ENCODE measurements at places on chromosomes 12 and 14.
A peak's percentile ranks its signal among the peaks of the same experiment; 100 is the strongest.

GRCh38 chr14:101362529-101363260 lies 198.6 kb upstream of the DIO3 start:
- no peak for DNase-seq

DNA sequence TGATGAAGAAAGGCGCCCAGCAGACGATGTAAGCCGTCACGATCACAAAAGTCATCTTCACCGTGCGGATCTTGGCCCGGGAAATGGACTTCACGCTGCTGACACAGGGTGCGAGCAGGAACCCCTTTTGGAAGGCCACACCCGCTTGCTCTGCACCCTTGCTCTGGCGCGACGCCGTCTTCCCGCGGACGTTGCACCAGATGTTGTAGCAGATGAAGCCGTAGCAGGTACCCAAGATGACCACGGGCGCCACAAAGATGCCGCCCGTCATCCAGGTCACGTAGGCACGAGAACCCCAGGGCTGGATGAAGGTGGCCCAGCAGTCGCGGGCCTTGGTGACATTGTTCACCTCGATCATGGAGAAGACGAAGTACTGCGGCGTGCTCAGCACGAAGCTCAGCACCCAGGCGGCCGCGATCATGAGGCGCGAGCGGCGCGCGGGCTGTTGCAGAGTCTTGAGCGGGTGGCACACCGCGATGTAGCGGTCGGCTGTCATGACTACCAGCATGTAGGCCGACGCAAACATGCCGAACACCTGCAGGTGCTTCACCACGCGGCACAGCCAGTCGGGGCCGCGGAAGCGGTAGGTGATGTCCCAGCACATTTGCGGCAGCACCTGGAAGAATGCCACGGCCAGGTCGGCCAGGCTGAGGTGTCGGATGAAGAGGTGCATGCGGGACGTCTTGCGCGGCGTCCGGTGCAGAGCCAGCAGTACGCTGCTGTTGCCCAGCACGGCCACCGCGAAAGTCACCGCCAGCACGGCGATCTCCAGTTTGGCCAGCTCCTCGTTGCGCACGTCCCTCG lies 890 bp downstream of the AVPR1A start:
- no peak for DNase-seq

DNA sequence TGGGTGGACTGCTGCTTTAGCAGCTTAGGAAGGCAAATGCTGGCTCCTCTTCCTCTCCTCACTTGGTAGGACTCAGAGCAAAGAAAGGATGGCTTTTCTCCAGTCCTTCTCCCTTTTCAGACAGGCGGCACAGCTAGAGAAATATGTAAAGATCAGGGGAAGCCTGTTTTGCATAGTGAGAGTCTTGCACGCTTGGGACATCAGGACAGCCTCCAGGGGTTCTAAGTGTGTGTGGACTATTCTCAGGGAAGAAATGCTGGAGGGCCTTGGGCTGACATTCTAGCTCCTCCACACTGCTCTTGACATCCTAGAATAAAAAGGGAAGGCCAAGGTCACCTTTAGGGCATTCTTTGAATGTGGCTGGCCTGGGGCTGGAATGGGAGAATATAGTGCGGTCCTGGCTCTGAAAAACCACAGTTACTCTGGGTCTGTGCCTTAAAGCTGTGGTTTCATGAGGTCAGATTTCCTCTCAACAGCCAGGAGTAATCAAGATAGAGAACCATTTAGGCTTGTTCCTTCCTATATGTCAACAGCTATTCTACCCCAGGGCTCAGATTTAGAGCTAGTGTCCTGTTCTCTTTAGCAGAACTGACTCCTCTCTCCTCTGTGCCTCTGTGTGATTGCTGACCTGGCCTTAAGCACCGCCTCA lies 24.3 kb downstream of the CMA1 start:
- no peak for DNase-seq

- DNase-seq: no peak
These were observed 9.0 kb downstream of the GALNT6 start for GRCh38 chr12:51382173-51382572.

DNA sequence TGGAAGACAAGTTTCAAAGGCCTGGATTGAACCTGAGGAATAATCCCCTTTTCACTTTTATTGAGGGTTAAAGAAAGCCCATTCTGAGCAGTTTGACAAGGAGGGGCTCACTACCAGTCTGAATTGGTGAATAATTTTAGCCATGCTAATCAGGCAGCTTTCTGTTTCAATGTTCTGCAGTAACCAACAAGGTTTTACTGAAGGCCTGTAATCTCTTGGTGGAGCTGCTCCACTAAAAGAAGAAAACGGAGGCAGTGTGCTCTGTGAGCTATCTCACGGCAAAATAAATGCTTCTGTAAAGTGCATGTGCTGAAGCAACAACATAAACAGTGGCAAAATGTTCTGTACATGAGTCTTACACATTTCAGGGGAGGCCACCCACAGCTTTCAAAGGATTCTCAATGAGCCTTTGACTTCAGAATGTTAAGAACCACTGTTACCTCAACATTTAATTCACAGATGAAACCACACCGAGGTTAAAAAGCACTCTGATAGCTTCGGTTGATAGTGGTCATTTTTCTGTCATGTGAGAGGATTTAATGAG lies 111.2 kb downstream of the LRIG3 start:
- DNase-seq: no peak

DNA sequence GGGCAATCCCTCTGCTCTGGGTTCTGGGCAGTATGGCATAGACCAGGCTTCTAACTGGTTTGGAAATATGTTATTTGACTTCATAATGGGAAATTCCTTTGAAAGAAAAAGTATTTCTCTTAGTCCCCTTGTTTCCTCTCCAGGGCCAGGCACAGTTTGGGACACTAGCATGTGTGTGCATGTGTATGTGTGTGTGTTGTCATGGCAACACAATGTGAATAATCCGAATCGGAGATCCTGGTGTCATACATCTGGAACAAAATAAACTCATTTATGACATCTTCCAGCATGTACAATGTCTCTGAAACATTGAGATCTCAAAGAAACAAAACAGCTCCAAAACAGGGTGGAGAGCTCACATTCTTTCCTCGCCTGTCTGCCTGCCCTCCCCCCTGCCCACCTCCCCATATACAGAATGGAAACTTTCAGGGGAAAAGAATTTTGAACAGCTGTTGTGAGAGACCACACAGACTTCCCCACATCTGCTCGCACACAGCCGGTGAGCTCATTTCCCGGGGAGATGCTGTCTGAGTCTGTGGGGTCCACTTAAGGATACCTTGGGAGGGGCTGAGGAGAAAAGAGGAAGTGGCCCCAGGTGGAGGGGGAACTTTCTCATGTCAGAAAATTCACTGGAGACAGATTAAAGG lies 55.5 kb upstream of the PARP11 start:
- DNase-seq: no peak

DNA sequence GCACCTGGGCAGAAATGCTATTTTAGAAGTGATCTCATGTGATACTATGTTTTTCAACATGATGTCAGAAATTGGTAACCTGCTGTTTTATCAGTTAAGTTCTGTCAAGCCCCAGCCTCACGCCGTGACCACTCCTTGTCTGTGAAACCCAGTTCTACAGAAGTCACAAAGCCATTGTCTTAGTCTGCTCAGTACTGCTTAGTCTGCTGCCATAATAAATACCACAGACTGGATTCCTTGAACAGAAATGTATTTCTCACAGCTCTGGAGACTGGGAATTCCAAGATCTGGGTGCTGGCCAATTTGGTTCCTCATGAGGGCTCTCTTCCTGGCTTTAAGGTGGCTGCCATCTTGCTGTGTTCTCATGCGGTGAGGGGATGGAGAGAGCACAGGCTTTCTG lies 176.9 kb downstream of the PRKCH start:
- DNase-seq: peak; percentile 82

- no peak for DNase-seq
These were observed 27.5 kb downstream of the RHOJ start for GRCh38 chr14:63231766-63232165.

DNA sequence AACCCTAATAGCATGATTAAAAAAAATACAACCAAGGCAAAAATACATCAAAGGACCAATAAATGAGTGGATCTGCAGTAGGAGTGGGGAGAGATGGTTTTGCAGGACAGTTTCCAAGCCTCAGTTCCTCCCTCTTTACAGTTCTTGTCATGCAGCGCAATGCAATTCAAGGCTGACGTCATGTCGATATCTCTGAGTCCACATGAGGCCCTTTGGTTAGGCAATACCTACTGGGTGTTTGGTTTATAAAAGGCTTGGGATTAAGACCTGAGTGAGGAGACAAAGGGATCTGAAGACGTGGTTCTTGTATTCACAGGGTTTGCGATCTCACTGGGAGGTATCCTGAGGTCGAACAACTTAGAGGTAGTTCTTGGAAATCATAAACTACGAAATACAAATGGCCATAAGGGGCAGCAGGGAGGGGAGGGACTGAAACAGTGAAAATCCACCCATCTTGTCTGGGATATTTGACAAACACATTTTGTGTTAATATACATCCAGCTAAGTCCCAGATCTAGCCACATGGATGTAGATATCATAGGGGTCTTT lies 441.0 kb downstream of the FUT8 start:
- no peak for DNase-seq

DNA sequence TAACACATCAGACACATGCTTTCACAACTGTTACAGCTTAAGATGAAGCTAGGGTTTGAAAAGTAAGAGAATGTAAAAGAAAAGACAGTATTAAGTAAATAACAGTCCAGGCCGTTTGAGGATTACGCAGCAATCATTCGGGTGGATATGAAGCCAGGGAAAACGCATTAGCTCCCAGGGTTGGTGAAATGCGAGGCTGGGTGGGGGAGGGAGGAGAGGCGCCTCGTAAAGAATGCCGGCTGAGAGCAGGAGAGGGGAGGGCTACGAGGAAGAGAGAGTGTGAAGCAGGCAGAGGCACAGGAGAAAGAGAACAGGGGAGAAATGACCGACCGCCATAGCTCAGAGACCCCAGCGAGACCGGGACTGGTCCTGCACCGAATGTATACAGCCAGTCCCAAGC lies 73.0 kb downstream of the IQSEC3 start:
- DNase-seq: no peak

DNA sequence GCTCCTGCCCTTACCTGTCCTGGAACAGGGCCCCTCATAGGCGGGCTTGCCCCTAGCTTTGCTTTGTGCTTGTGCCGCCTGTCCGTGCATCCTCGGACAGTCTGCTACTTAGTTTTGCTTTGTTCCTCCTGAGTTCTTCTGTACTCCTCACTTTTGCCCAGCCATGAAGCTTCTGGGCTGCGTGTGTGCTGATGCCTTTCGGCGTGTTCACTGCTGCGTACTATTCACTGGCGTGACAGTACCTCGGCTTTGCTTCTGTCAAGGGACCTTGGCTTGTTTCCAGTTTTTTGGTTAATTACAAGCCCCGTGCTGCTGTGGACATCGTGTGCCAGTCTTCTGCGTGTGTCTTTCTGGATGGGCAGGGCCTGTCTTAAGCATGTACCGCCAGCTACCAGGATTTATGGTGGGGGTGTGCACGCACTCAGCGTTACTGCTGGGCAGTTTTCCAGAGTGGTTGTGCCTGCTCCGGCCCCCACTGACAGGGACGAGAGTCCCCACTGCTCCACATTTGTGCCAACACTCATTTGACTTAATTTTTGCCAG lies 2.5 kb downstream of the PACS2 start:
- no peak for DNase-seq

DNA sequence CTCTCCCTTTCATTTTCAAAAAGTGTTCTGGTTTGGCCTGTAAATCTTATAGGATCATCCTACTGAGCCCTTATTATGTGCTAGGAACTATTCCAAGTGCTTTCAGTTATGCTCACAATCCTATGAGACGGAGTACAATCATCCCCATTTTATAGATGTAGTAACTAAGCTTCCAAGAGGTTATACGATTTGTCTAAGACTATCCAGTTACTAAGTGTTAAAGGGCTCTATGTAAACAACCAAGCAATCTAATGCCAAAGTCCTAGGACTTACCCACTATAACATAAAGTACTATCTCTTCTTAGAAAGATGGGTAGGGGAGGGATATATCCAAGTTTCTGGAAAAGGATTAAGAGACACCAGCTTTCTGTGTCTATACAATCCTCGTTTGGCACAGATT lies 6.7 kb downstream of the CFL2 start:
- no peak for DNase-seq

GRCh38 chr14:62162998-62163589 lies 400.9 kb downstream of the SNAPC1 start:
- peak; percentile 46 for DNase-seq

DNA sequence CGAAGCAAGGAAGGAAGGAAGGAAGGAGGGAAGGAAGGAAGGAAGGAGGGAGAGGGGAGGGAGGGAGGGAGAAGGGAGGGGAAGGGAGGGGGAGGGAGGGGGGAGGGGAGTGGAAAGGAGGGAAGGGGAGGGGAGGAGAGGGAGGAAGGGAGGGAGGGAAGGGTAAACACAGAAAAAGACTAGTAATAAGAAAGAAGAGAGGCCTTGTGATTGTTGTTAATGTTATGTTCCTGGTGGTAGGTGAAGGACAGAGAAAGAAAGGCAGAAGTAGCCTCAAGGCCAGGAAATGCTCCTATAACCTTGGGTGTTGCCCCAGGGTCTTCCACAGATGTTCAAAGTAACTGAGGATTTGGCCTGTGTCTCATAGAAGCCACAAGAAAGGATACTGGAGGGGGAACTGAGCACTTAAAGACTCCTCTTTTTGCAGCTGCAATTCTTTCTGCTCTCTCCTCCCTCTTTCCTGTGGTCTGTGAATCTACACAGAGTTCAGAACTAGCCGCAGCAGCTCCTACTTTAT lies 164.2 kb downstream of the PRKD1 start:
- DNase-seq: no peak

DNA sequence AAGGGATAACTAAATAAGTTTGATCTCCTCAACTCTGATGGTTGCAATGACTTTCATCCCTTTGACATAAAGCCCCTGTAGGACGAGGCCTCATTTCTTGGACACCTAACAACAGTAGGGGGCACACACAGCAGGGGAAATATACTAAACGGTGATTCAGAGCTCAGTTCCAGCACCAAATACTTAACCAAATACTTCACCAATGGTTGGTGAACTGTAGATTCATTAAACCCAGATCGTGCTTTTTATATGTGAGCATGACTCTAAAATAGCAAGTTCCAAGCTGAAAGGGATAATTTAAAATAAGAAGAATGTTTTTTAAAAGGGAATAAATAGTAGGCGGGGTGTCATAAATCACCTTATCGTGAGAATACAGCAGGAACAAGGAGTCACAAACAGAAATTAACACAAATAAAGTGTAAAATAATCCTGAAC lies 53.2 kb downstream of the ATG2B start:
- DNase-seq: peak; percentile 71

DNA sequence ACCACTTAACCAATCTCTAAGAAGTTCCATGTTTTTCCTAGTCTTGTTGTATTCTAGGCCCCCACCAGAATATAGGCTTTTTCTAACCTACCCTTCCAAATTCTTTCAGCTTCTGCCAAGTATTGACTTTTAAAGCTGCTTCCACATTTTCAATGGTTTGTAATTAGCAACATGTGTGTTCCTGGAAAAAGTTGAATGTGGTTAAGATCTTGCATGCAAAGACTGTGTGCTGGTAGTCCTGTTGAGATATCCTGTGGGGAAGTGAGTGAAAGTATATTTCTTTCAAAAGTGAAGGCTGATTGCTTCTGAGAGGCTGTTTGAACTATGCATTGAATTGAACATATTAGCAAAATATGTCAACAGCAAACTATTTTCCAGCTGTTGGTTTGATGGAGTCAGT lies 646 bp upstream of the OR6C4 start:
- no peak for DNase-seq

All from kidney tubule cell (primary cell).